ENCODE measurements at places on chromosomes 1 and 21.

DNA sequence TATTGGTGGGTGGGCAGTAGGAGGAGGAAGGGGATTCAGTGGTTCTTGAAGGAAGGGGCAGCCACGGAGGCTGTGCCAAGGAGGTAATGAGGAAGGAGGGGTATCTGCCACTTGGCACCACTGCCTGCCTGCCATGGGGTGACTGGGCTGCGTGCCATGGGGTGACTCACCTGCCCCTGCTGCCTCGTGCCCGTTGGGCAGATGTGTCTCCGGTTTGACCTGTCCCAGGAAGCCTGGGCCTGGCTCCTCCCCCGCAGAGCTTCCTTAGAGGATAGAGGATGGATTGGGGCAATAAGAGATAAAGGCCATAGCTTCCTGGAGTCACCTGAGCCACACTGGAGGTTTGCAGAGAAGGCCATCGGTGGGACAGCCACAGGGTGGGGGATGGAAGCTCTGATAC, 1.7 kb downstream of the PADI3 start:
- DNase-seq, result peak; percentile 6

- DNase-seq, result no peak
These were observed 540.8 kb upstream of the ADAMTS5 start for GRCh38 chr21:27507695-27508094.

GRCh38 chr1:109137958-109138357, 24.0 kb downstream of the ELAPOR1 start:
- DNase-seq, result no peak

DNA sequence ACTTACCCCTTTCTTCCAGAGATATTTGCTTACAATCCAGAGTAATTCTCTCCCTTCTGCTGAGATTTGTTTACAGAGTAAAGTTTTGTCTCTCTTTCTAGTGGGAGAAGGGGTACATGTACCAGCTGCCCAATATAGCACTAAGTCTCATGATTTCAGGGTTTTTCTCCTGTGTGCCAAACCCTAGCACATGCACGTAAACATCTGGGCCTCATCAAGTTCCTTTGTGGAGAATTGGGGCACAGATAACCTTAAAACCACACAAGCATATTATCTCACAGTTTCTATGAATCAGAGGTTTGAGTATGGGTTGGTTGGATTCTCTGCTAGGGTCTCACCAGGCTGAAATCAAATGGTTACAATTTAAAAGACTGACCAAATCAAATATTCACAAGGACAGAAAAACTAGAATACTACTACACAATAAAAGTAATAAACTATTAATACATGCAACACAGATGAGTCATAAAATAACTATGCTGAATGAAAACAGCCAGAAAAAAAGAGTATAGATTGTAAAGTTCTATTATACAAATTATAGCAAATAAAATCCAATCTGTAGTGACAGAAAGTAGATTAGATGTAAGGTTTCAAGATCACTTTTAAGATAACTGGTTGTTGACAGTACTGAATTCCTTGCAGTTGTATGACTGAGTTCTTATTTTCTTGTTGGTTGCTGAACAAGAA, 347.4 kb upstream of the PTBP2 start:
- no peak for DNase-seq

GRCh38 chr1:202282025-202282371, 59.7 kb downstream of the UBE2T start:
- no peak for DNase-seq

- DNase-seq, result no peak
These were observed 559 bp upstream of the AGRN start for GRCh38 chr1:1019122-1019999.

DNA sequence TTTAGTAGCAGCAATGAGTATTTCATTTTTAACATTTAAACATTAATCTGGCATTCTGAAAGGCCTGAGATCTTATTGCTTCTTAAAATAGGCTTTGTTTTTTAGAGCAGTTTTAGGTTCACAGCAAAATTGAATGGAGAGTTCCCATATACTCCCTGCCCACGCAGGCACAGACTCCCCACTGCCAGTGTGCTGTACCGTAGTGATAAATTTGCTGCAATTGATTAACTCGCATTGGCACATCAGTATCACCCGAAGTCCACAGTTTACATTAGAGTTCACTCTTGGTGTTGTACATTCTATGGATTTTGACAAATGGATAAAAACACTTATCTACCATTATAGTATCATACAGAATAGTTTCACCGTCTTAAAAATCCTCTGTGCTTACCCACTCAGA, 71.8 kb upstream of the ERRFI1 start:
- DNase-seq, result no peak

DNA sequence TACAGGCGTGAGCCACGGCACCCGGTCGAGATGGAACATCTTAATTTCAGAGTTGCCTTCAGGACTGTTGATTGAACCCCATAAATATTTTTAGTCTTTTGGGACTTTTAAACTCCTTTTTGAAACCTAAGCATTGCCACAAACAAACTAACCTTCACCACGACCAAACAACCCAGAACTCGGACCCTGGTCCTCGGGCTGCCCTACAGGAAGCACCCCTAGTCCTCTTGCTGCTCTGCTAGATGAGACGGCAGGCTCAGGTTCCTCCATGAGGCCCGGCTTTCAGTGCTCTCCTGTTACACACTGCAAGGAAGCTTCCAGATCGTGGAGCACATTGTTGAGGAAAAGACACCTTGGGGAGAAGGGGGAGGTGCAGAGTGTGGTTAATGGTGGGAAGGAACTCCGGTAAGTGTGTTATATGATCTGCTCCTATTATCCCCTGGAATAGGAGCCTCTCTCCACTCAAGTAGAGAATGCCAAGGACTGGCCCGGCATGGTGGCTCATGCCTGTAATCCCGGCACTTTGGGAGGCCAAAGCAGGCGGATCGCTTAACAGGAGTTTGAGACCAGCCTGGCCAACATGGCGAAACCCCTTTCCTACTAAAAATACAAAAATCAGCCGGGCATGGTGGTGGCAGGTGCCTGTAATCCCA, 5.7 kb downstream of the EPHX1 start:
- DNase-seq, result no peak

GRCh38 chr1:111988743-111989453, 570 bp downstream of the KCND3 start:
- DNase-seq, result no peak

GRCh38 chr1:52296345-52296744, 69.7 kb downstream of the CC2D1B start:
- peak; percentile 64 for DNase-seq

DNA sequence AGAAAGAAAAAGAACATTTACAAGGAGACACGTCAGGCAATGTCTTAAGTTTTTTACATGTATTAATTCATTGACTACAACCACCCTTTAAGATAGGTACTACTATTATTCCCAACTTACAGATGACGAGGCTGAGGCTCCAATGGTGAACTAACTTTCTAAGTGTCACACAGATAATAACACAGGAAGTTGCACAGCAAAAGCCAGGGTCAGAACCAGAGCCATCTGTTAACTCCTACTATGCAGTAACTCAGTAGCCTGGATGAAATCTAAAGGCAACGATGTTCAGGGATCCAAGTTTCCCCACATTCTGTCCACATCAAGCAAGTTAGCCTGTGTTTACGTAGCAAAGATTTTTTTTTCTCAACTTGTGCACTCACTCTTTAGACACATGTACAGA, 371.7 kb downstream of the PTPRC start:
- DNase-seq, result no peak

- peak; percentile 14 for DNase-seq
These were observed 1.3 kb downstream of the RCOR3 start for GRCh38 chr1:211260141-211261107.

DNA sequence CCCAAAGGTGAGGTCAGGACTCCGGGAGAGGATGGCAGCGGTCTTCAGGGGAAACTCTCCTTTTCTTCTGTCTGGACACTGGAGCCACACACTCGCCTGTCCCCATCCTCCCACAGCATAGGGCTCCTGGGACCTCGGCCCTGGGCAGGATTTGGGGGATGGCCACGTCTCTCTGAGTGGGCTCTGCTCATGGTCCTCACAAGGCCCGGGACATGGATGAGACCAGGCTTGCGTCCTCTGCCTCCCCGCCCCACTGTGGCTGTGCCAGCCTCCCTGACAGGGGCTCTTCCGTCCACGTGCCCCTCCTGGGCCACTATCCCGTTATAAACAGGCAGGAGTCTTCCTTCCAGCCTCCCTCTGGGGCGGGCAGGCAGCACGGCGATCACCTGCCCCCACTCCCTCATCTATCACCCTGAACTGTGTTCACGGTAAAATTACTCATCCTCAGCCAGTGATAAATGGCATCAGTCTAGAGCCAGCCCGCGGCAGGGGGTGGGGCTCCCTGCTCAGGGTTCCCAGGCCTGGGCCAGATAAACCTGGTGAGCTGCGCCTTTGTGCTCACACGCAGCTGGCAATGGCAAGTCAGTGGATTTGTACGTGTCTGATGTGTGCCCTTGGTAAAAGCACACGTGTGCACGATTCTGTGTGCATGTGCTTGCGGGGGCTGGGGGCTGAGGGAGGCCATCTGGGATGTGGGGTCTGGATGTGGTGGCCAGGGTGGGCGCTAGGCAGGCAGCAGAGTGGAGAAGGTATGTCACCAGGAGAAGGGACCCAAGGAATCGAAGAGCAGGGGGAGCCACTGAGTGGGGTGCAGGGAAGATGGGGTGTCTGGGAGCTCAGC, 12.6 kb upstream of the SAMD11 start:
- no peak for DNase-seq

- no peak for DNase-seq
These were observed 81.5 kb downstream of the RRAGC start for GRCh38 chr1:38778051-38778450.

DNA sequence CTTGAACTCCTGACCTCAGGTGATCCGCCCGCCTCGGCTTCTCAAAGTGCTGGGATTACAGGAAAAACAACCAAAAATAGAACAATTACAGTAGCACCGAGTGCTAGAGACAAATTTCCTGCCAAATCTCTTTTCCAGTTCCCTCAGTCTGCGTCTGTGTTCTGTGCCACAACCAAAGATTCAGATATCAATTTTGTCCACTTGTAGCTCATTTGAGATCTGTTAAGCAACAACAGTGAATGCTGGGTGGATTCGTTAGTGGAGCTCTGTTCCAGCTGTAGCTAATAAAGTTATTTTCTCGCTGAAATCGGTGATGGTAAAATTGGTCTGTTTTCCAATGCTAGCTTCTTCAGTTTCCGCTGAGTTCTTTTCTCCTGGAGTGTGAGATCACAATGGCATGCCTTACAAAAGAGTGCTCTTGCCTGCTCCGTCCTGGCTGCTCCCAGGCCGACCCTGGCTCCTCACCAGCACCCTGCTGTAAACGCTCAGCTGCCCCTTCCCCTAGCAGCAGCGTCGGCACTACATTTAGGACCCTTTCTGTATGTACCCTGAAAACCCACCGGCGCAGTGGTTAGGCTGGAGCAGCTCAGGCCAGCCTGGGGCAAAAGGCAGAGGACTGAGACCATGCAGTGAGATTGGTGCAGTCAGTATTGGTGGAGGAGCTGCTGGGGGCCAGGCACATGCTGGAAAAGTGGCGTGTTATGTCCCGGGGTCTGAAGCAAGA, 395.4 kb downstream of the KIF26B start:
- DNase-seq, result peak; percentile 43

DNA sequence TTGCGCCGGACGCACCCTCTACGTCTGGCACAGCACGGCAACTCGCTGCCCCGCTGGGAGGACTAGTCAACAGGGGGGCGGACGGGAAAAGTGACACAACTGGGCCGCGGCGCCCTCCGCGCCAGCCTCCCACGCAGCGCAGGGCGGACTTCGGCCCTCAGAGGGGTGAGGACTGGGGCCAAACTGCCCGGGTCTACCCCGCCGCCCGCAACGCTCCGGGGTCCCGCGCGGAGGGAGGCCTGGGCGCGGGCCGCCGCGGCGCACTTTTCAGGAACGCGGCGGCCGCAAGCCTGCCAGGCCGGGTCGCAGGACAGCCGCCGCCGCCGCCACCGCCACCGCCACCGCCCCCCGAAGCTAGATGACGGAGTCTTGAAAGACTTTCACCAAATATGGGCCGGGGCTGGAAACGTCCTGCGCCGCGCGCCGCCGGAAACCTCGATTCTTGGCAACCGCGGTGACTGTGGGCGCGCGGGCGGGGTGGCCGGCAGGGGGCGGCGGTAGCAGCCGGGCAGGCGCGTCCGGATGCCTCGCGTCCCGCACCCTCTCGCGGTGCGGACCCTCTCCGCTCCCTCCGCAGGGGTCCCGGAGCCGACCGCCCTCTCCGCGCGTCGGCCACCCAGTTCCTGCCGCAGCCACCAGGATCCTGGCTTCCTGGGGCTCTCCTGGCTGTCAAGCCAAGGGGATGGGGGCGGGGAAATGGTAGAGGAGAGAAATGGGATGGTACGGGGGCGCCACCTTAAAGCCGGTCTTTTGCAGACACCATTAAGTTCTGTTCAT, 3.7 kb upstream of the CCN1 start:
- peak; percentile 77 for DNase-seq

- no peak for DNase-seq
These were observed 37.4 kb upstream of the CCDC27 start for GRCh38 chr1:3714814-3715213.

GRCh38 chr1:93448983-93449804, 1.3 kb downstream of the FNBP1L start:
- no peak for DNase-seq

DNA sequence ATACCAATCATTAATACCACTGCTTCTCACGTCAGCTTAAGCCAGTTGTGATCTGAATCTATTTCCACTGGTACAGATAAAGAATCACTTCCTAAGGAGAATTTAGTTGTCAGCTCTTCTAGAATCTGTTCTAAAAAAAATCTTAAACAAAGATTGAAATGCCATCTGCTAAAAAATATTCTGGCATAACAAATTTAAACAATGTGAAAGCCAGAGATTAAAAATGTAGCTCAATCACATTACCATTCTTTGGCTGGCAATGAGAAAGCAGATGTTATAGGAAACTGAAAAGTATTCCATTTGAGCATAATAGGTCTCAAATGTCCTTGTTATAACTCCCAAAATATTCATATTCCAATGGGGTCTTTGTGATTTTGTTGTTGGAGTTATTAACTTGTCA, 21.7 kb upstream of the LRRC8B start:
- no peak for DNase-seq

DNA sequence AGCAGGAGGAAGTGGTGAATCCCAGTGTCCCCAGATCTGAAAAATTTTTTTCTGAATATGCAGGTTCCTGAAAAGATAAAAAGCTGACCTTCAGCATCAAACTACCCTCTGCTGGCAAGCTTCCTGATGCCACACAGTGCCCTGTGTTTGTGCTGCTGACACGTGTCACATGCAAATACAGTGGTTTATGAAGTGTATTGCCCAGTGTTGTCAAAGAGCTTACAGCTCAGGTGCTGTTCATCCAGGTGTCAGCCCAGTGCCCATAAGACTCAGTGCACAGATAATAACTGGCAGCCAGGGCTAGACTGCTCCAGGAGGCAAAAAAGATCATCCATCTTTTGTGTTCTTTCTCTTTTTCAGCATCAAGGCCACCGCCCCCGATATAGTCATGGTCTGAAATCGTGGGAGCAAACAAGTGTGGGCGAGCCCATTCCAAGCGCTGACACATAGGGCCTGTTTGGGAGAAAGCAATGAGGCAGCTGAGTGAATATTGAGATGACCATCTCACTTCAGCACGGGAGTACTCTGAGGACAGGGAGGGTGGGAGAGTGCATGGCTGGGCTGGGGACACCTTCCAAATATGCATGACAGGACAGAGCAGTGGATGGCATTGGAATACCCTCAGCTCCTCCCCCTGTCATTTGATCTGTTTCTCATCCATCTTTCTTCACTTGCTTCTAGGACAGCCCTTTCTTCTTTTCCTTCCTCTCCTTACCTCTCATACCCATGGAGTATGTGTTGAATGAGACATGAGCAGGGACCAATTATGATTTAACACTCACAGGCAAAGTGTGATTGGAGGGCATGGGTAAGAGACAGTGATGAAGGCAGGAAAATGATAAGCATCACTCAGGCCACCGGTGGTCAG, 6.4 kb upstream of the KCNK1 start:
- no peak for DNase-seq
